ENCODE measurements at places on chromosomes 5 and 9.
A peak's percentile ranks its signal among the peaks of the same experiment; 100 is the strongest.

DNA sequence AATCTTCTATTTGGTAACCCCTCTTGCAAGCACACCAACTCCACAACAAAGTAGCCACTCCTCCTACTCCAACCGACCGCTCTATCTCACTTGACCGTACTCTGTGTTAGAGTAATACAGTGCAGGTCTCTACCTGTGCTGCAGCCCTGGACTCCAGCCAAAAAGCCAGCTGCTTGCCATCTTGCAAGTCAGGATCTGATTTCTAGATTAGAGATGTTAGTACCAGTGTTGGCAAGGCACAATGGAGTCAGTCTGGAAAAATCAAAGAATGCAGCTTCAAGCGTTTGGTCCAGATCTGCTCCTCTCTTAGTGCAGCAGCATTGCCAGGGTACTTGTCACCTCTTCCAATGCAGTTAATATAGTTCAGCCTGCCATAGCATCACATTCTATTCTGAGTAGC is 477.6 kb downstream of the ZSWIM6 start:
- DNase-seq, result no peak

GRCh38 chr5:157214861-157215513 is 34.3 kb downstream of the ITK start:
- no peak for DNase-seq

DNA sequence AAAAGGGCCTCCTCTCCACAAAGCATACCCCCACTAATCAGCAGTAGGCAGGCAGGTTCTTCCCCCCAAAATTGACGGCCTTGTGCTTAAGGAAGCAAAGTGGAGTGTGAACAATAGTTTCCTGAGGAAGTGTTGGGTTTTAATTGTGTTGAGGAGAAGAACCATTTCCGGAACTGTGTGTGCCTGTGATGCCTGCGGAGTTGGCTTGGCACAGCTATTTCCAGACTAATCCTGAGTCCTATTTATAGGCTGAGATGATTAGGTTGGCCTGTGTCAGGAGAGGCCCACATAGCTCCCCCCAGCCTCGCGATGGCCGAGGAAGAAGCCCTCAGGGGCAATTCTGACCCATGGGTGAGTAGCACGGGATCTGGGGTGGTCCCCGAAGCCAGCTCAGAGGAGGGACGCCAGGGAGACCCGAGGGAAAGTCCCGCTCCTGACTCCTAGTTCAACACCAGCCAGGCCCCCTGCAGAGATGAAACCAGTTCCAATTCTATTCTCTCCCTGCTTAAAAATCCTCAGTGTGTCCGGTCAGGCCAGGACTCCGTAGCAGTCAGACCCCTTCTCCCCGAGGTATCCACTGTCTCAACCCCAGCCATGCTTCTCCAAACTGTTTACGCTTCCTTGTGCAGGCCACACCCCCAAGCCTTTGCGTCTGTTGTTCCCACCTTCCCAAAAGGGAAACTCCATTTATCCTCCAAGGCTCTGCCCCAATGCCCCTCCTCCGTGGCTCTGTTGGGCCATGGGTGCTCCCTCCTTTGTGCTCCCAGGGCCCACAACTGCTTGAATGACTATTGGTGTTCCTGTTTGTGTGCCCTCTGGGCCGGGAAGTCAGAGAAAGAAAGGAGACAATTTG is 18.1 kb downstream of the GSN start:
- DNase-seq, result no peak

DNA sequence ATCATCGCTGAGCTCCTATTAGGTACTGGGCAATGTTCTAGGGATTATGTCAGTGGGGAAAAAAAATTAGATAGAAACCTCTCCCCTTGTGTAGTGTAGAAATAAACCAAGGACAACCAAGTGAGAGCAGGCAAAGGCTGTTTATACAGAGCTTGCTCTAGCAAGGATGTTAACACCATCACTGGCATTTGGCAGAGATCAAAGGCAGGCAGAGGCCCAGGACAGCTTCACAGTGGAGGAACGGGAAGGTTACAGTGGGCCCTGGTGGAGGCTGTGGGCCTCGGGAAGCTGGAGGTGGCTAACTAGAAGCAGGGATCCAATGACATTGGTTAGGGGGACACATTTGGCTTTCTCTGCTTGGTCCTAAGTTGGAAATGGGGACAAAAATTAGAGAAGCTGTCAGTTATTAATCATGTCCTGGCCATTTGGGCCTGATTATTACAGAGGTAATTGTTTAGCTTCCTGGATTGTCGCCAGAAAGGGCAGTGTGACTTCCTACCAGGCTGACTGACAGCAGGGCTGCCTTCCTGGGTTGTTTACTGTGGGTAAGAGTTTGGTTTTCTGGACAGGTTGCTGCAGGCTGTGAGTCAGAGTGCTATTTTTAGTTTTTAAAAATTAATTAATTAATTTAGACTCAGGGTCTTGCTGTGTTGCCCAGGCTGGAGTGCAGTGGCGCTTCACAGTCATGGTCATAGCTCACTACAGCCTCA is 259.3 kb downstream of the ROR2 start:
- DNase-seq, result no peak

GRCh38 chr9:117729375-117729774 is 25.2 kb downstream of the TLR4 start:
- DNase-seq, result no peak

DNA sequence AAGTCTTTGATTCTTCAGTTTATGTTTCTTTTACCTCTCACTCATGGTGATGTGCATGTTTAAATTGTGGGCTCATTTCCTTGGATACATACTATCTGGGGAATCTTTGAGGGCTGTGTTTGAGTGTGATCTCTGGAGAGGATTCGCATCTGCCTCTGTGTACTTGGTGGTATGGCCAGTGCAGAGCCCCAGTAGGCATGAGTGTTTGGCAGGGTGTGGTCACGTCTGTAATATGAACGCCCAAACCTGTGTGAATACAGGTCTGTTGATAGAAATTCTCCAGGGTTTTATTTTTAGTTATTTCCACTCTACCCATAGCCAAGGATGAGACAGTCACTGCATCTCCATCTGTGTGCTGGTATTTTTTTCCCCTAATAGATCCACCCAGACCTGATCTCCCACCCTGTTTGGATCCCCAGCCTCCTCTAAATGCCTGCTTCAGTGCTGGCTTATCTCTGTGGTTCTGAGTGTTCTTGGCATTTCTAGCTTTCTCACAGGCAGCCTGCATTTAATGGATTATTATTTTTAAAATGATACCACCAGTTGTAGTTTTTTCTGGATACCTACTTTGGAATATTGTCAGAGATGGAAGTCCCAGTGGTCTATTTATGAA is 37.5 kb downstream of the TJP2 start:
- no peak for DNase-seq

DNA sequence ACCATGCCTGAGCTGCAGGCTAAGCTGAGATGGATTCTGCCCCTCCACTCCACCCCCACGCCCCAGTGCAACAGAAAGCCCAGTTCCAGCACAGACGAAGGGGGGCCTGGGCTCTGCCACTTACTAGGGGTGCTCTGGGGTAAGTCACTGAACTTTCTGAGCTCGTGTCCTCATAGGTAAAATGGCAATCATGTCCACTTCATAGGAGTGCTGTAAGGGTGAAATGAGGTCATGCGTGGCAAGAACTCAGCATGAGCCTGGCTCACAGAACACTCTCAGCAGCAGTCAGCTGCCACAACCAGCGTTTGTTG is 8.4 kb upstream of the PSD2 start:
- no peak for DNase-seq

DNA sequence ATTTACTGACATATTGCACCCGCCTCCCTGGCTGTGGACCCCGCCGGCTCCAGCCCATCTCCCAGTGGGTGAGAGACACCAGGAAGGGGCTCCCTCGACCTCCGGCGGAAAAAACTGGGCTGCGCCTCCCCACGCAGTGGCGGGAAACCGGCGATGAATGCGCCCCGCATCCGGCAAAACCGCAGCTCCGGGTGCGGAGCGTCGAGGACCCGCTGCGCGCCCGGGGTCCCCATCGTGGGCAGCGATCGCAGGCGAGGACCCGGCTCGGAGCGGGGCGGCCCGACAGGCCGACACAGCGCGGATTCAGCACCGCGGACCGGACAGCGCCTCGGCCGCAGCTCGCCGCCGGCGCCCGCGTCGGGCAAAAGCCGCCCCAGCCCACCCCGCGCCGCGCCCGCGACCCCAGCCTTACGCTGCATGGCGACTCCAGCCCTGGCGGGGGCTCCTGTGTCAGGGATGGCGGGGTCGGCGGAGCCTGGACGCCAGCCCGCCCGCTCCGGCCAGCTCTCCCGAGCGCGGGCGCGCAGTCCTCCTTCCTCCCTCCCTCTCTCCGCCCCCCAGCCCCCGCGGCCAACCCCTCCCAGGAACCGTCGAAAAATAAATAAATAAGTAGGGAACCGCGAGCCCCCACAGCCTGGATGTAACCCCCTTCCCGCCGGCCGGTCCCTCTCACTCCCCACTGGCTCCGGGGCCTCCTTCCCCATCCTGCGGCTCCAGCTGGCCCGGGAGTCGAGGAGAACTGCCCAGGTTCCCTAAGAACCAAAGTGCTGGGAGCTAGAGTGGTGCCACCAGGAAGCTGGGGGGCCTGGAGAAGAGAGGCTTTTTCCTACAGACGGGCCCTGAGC is 3.1 kb downstream of the LHX3 start:
- no peak for DNase-seq

DNA sequence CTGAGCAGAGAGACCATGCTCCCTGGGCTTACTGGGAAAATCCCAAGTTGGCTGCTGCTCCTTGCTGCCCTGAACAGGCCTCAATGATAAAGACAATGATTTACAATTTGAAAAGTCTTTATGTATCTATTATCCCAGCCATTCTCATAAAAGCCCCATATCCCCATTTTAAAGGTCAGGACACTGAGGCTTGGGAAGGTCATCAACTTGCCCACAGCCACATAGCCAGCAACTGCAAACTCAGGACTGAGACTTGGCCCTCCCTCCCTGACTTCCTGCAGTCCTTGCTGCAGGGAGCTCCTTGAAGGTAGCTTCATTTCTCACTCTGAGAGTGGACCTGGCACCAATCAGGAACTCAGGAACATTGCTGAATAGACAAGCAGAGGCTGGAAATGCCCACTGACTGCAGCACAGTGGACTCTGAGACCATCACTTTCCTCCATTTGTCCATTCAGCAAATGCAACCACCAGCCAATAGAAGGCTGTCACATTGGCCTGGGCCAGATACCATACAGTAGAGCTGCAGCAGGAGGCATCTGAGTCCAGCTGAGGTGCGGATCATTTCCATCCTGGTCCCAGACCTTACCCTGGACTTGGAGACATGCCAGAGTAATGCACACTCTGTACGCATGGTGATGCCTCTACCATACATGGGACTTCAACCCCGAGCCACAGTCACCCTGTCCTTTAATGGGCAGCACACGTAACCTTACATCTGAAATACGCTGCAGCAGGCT is 18.3 kb downstream of the TNIP1 start:
- DNase-seq, result no peak

DNA sequence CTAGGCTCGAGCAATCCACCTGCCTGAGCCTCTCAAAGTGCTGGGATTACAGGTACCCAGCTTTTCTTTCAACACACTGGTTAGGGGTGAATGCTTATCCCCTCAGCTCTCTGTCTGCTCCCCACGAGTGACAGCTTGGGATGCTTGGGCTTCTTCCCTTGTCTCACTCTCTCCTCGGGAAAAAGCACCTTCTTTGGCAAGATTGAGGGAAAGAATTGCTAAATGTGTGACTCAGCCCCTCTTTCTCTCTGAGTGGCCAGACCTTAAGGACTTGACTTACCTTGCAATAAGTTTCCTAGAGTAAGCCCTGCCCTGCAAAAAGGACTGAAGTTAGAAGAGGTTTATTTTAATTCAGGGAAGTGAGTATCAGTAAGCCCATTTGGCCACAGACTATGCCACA is 68.1 kb upstream of the ERBIN start:
- no peak for DNase-seq

DNA sequence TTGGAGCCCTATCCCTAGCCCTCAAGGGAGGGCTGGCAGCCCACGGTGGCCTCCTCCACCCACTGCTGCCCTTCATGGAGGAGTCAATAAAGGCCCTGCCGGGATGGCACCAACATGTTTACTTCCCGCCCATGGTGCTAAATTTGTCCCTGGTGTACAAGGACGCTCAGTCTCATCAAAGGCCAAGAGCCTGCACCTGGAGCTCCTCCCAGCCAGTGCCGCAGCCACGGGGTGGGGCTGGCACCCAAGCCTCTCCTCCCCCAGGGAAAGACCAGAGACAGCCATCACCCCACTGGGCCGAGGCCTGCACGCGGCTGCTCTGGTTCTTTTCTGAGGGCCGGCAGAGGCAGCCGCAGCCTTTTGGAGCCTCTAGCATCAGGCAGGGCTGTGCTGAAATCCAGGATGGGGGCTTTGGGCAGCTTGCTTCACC is 34.8 kb upstream of the RXRA start:
- DNase-seq, result no peak

DNA sequence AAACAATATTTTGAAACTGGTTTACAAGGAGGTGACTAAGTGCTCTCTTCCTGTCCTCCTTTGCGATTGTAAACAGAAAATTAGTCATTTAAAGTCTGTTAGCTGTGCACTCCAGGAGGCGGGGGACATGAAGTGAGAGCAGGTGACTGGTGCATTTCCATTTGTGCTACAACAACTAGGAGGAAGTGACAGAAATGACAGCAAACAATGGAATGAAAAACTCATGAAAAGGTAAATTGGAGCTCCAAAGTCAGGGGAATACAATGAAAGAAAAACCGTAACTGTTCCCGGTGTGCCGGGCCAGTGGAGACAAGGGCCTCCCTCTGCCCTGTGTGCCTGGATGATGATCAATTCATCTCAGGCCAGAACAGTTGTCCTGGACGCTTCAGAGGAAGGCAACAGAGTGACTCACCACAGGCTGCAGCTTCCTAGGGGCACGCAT is 439.9 kb downstream of the GADD45G start:
- DNase-seq, result no peak

DNA sequence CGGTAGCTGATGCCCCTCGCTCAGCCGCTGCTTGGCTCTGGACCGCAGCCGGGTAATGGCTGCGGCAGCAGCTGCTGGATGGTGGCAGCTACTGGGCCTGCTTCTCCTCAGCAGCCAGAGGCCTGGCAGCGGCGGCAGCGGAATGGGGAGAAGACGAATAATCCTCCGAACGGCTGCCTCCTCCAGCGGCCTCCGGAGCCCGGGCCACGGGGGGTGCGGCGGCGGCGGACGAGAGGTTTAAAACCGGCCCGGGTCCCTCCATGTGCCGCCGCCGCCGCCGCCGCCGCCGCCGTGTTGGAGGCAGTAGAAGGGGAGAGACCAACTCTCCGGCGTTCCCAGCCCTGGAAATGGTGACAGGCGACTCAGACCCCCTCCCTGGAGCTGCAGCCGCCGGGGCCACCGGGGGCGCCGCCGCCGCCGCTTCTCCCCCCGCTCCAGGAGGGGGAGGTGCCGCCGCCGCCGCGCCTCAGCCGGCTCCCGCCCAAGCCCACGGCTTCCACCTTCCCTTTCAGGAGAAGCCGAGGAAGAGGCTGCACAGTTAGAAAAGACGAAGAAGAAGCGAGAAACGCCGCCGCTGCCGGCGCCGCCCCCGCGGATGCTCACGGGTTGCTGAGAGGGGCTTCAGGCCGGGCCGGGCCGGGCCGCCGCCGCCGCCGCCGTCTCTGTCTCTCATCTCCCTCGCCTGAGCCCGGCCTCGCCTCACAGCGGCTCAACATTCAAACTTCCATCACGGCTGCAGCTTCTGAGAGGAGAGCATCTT is 118.4 kb upstream of the PRSS3 start:
- peak; percentile 6 for DNase-seq

- DNase-seq, result no peak
Observed at GRCh38 chr9:129026442-129027223, 1.5 kb downstream of the SH3GLB2 start.

- DNase-seq, result no peak
Observed at GRCh38 chr5:72559866-72560766, 52.9 kb upstream of the ZNF366 start.

All from activated effector memory CD4-positive, alpha-beta T cell treated with Interleukin-2 at 50 U/mL for 16 hours (primary cell).